Cerebellar nuclear complex (tissue), 1 donor: ENCODE measurements at places on chromosomes 7 and 10.

GRCh38 chr7:44064791-44065430, 456 bp downstream of the PGAM2 start:
- no peak for DNase-seq

- DNase-seq = no peak
Measured at GRCh38 chr7:91267171-91267955, 3.1 kb downstream of the FZD1 start.

- no peak for DNase-seq
Measured at GRCh38 chr7:113921363-113921762, 2.6 kb upstream of the PPP1R3A start.

DNA sequence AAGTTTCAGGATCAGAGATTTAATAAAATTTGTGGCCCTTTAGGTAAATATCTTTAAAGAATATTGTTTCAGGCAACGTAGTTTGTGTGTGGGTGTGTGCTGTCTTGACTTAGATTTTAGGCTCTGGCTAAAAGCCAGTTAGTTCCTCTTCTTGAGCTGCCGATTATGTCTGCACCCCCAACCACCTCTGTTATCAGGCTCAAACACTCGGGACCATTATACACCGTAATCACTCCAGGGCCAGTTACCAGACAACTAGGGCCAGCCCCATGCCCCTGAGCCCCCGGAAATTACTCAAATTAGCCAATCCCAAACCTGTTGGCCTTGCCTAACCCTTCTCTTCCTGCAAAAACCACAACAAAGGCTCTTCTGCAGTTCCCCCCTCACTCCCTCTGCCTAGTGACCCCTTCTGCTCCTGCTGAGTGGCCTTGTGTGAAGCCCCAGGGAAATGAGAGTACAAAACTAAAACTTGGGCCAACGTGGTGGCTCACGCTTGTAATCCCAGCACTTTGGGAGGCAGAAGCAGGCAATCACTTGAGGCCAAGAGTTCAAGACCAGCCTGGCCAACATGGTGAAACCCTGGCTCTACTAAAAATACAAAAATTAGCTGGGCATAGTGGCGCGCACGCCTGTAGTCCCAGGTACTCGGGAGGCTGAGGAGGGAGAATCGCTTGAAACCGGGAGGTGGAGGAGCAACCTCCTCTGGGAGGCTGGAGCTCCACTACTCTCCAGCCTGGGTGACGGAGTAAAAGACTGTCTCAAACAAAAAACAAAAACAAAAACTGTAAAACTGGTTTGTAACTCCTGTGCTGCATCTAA, 9.2 kb upstream of the HNRNPF start:
- no peak for DNase-seq

GRCh38 chr7:99325001-99325493, 651 bp upstream of the ARPC1A start:
- DNase-seq = no peak

GRCh38 chr10:8511026-8511425, 456.5 kb downstream of the GATA3 start:
- DNase-seq = no peak

DNA sequence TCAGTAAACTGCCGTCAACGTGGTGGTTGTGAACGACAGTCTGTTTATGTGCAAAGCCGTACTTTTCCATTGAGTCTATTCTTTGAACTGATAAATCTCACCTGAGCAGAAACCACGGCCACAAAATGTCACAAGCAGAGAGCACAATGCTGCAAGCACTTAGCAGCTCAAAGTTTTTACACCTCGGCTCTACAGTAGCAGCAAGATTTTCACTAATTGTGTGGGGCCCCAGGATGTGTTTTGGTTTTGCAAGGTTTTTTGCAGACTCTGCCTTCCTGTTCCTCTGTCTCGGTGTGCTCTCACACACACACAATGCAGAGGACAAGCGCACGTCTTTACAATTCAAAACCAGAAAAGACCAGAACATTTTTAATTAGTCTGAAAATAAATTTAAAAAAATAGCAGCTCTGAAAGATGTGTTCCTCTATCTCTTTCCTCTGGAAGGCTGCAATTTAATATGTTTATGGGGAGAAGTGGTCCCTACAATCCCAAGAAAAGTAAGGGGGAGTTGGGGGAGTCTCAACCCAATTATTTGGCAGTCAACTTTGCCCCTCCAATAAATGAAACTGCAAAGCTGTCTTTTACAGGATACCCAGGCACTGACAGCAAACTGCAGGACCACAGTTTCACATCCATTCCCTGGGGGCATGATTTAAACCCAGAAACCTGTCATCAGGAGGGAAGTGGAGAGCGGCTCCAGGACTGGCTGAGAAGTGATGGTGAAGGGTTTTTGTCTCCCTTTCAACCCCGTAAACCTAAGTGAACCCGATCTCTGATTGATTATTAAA, 73.8 kb upstream of the SFMBT2 start:
- no peak for DNase-seq

DNA sequence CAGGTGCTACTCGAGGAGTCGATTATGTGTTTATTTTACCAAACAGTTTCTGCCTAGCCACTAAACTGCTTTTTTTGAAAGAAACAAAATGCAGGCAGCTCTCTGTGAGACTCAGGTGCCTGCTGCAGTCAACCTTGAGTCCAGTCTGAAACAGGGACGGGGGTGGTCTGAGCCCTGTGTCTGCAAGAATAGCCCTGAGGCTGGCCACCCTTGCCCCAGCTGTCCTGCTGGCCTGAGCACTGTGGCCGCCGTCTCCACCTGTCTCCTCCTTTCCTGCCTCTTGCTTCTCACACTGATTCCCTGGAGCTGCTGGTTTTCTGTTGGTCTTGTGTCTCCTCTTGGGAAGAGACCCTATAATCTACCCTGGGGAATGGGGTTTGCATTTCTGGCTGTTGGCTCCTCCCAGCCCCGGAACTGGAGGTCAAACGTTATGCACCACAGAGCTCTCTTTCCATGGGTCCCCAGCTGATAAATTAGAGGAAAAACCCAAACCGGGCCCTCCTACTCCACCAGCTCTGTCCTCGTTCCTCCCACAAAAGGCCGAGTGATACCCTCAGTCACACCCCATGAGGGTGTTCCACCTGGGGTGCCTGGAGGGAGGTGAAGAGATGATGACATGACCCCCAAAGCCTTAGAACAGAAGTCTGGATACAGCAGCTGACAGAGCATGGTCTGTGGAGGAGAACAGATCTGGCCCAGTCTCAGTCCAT, 15.0 kb upstream of the SLC18A3 start:
- DNase-seq = no peak

DNA sequence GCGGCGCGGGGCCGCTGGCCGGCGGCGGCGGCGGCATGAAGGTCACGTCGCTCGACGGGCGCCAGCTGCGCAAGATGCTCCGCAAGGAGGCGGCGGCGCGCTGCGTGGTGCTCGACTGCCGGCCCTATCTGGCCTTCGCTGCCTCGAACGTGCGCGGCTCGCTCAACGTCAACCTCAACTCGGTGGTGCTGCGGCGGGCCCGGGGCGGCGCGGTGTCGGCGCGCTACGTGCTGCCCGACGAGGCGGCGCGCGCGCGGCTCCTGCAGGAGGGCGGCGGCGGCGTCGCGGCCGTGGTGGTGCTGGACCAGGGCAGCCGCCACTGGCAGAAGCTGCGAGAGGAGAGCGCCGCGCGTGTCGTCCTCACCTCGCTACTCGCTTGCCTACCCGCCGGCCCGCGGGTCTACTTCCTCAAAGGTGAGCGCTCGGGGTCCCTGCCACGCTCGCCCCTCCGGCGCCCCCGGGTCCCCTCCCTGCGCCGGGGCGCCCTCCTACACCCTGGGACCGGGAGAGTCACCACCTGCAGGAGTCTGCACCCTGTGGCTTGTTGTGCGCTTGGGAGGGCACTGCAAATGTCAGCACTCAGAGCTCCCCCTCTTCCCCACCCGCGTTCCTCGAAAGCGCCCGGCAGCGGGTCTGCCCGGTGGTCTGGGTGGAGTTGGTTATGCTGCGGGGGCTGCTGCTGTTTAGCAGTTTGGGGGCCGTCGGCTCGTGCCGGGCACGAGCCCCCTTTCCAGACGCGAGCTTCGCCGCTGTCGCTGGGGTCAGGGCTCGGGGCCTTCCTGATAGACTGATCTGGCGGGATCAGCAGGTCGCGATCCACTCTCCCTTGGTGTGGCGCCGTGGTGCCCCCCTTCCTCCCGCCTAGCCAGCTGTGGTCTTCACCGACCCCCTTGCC, 627 bp downstream of the DUSP5 start:
- DNase-seq = no peak

DNA sequence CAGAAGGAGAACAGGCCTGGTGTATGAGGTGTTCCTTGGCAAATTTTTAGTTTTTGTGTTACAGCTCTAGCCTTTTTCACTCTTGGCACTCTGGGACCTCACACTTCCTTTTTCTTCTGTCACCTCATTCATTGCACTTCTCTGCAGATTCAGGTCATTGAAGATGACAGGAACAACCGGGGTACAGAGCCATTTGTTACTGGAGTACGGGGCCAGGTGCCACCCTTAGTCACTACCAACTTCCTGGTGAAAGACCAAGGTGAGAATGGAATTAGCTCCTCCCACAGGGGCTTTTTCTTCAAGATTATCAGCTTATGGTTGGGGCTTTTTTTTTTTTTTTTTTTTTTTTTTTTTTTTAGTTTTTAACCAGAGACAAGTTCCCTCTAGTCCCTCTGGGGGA, 18.5 kb upstream of the CHCHD1 start:
- DNase-seq = no peak

DNA sequence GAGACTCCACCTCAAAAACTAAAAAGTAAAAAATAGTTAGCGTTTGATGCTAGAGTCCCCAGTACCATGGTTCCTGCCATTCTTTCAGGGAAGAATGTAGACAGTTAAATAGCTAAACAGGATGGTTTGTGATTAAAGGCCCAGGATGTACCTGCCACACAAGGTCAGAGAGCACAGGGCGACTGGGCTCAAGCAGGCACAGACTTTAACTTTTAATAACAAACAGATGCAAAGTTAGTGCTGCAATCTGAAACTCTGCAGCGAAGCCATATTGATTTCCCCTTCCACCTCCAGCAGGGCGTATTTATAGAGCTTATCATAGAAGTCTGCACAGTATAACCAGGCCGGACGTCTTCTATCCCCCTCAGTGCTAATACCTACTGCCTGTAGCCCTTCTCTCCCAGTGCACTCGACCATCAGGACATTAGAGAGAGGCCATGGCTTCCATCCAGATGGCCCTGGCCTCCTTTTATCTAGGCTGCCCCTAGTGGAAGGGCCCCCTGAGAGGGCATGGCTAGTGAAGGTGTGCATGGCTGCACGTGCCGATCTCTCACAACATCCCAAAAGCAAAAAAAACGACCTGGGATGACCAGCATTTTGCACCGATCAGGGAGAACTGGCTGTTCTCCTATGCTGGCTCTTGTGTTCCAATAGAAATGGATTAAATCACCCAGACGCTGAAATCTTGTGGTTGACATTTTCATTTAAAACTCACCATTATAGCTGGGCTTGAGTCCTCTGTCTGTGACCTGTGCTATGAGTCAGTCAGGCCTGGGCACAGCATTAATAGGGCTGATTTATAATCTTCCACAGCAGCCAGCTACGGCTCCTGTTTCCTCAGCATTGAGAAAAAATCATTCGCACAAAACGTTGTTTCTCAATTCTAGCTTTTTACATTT, 7.6 kb upstream of the BAG3 start:
- DNase-seq = no peak

- DNase-seq = no peak
Measured at GRCh38 chr7:44080118-44080517, 2.2 kb downstream of the POLM start.

DNA sequence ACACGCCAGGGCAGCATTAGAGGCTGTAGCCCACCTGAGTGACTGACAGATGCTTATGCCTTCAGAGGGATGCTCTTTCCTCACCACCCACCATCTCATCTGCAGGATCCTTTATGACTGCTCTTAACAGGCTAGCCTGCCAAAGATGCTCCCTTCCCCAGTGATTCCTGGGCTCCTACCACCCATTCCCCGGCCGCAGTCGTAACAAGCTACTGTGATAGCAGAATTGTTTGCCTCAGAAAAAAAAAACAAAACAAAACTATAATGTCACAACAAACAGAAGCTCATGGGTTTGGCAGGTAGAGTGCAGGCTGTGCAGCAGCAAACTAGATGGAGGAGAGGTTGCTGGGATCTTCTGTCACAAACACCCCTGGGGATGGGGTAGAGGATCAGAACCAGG, 343.9 kb upstream of the ZMIZ1 start:
- no peak for DNase-seq

DNA sequence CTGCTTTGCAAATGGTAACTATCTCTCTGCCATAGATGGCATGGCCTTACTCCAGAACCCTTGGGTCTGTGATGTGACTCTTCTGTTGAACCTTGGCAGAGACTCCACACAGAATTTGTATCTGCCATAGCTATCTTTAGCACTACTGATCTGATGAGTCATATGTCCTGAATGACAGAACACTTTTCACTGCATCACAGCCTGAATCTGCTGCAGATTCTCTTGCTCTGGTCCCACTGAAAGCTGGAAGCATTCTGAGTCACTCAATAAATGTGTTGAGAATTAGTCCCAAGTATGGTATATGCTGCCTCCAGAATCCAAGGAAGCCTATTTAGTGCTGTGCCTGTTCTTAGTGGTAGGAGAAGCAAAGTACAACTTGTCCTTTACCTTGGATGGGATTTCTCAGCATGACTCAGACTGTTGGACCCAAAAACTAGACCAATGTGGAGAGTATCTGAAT, 39.5 kb upstream of the ANKRD1 start:
- DNase-seq = no peak

DNA sequence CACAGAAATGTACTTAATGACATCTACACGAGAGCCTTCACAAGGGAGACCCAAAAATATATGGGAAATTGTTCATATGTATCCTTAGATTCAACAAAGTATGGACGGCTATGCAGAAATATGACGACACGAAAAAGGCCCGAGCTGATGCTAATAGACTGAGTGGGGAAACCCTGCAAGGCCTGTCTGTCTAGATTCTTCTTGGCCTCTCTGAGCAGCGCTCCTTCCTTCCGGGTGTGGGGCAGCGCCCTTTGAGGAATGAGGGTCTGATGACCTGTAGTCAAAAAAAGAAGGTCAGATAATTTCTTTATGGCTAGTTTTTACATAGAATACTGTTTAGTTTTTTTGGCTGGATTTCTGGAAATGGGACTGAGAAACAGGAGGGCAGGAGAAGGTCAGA, 192.8 kb upstream of the AKR1E2 start:
- no peak for DNase-seq

- no peak for DNase-seq
Measured at GRCh38 chr10:5614155-5614721, 52.2 kb downstream of the ASB13 start.

DNA sequence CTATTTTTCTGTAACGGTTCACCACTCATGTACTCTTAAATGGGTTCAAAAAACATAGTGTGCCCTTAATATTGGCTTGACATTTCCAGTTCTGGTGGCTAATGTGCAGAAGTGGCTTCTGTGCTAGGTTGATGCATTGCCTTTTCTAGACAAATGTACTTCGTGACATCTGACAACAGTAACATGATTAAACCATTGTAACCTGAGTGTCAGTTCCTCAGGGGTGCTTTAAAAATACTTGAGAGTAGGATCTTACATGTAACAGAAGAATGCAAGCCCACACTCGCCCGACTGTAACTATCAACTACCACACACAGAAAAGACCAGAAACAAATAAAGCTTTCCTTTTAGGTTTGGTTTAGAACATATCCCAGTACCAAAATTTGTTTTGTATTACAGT, 393.4 kb upstream of the NFE2L3 start:
- no peak for DNase-seq

GRCh38 chr7:82167558-82168314, 275.8 kb downstream of the CACNA2D1 start:
- DNase-seq = no peak

GRCh38 chr10:130497056-130498010, 361.1 kb downstream of the GLRX3 start:
- DNase-seq = no peak

GRCh38 chr10:47255866-47256265, 44.1 kb upstream of the GDF10 start:
- no peak for DNase-seq
